ENCODE measurements at places on chromosomes 1 and 21.

- DNase-seq = no peak
Observed at GRCh38 chr1:203120325-203121153, 7.0 kb upstream of the ADORA1 start.

- DNase-seq = no peak
Observed at GRCh38 chr1:212608959-212609700, 569 bp downstream of the ATF3 start.

- DNase-seq = no peak
Observed at GRCh38 chr1:110682898-110683297, 8.2 kb upstream of the KCNA3 start.

GRCh38 chr21:36605426-36605825, 93.5 kb upstream of the SIM2 start:
- no peak for DNase-seq

DNA sequence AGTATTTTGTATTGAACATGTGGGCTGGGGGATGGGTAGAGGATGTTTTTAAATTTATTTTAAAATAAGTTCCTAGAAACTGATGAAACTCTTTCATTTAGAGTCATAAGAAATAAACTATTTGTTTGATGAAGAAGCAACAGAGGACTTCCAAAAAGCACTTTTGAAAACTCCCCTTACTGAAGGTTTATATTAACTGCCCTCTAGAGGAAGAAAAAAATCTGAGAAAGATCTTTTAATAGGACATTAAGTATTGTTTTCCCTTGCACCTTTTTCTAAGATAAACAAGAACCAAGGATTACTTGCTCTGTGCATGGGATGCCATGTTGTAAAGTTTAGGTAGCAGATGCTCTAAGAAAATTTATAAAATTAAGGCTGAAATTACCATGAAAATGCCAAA, 14.1 kb downstream of the DISP1 start:
- no peak for DNase-seq

DNA sequence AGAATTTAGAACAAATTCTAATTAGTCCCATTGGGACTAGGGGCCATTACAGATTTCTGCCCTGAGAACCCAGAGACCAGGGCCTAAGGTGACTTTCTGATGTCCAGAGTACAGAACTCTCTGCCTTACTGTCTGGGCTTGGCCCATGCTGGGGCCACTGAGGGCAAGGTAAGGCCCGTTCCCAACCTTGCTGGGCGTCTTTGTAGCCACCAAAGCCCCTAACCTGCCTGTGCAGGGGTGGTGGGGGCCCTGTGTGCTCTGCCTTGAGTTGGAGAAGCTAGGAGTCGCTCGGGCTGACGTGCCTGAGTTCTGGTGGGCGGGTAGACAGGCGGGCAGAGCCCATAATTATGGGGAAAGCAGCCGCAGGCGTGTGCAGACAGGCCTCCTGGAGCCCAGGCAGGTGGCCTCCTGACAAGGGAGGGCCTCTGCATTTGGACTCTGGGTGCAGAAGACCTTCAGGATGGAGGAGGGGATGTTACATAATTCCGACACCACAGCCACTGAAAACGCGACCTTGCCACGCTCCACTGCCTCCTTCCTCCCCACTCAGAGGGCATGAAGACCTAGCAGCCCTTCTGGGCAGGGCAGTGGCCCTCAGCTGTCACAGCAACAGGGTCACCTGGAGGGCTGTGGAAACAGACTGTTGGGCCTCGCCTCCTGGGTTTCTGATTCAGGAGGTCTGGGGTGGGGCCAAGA, 239.9 kb upstream of the TMEM51 start:
- DNase-seq = no peak

- no peak for DNase-seq
Observed at GRCh38 chr1:9289711-9290485, 2.8 kb upstream of the SPSB1 start.

DNA sequence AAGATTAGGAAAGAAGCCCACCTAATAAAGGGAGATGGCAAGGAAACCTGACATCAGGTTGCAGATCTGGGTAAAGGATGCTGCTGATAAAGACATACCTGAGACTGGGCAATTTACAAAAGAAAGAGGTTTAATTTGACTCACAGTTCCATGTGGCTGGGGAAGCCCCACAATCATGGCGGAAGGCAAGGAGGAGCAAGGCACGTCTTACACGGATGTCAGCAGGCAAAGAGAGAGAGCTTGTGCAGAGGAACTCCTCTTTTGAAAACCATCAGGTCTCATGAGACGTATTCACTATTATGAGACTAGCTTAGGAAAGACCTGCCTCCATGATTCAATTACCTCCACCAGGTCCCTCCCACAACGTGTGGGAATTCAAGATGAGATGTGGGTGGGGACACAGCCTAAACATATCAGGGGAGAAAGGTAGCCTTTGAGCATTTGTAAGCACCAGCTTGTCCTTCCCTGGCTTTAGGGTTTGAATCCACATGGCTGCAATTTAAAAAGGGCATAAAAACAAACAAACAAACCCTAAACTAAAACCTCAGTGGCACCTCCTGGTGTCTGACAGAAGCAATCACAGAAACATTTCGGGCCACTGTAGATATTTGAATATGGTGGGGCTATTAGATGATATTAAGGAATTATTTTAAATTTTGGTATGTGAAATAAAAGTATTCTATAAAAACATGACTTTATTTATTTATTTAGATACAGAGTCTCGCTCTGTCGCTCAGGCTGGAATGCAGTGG, 33.1 kb downstream of the SLC2A7 start:
- DNase-seq = no peak

- DNase-seq = no peak
Observed at GRCh38 chr1:68148631-68149030, 83.7 kb downstream of the WLS start.

DNA sequence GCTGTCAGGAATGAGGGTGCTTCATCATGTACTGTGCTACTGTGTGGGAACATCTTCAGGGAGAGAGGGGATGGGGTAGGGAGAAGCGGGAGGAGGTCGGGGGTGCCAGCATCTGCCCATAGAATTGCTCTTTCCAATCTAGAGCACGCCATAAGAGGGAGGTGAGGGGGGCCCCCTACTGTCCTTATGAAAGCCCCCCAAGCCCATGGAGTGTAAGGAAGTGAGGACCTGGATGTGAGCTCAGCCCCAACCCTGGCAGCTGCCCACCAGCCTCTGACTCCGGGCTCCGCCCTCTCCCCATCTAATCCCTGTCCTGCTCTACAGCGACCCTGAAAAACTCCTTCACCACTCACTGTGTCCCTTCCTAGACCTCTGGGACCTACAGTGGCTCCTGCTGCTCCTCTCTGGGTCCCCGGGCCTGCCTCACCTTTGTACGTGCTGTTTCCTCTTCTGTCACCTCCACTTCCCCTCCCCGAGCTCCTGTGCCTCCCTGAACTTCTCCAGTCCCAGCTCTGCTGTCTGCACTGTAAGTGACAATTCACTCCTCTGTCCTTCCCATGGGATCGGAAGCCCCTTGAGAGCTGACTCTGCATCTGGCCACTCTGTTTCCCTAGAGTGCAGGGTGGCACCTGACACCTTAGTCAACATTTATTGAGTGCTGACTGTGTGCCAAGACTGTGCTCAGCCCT, 269.4 kb downstream of the PTPRU start:
- DNase-seq = no peak

DNA sequence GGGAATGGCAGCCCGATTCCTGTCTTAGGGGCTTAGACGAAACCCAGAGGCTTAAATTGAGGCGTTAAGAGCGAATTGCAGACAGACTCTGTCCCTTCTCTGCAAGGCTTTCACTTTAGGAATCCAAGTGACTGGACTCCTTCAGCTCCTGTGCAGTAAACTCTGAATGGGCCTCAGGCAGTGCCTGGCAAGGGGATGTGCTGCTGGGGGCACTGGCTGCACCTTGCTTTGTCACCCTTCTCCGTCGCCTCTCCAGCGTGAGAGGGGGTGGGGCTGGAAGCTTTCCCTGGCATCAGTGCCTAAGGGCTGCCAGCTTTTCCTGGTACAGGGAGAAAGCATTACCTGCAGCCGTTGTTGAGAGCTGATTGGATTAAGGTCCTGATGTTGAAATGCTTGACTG, 39.9 kb upstream of the NFASC start:
- no peak for DNase-seq

DNA sequence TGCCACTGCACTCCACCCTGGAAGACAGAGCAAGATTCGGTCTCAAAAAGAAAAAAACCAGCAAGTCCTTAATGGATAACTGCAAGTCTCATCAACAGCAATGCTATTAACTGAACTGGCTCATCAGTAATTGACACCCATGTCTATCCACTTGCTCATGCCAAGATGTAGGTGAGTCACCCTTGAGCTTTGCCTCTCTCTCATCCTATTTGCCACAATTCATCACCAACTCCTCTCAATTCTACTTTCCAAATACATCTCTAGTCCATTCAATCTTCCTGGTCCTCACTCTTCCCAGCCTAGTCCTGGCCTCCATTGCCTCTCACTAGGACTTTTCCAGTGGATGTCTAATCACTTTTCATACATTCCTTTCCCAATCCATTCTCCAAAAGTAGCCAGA, 103.7 kb upstream of the PRMT6 start:
- DNase-seq = no peak

GRCh38 chr1:207890136-207890738, 20.7 kb downstream of the CD34 start:
- DNase-seq = no peak

DNA sequence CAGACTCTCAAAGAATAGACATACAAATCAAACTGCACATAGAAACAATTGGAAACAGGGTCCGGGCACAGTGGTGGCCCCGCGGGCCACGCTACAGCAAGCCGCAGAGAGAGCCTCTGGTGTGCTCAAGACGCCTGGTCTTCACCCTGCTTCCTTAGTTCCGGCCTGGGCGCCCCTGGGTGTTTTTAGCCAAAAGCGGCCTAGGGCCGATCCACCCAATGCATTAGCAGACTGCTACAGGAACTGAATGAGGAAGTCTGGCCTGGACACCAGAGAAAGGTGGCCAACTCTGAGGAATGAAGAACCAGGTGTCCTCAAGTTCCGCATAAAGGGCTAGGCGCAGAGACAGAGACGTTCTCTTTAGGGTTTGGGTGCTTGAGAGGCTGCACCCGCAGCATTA, 1.7 kb downstream of the PRRX1 start:
- DNase-seq = no peak

GRCh38 chr1:22752339-22752738, 41.7 kb downstream of the EPHB2 start:
- no peak for DNase-seq

- DNase-seq = no peak
Observed at GRCh38 chr1:206587904-206588303, 24.4 kb downstream of the EIF2D start.

GRCh38 chr21:37917612-37918011, 1.4 kb upstream of the KCNJ6 start:
- DNase-seq = no peak

GRCh38 chr1:209882942-209883340, 55.1 kb upstream of the SYT14 start:
- DNase-seq = no peak

DNA sequence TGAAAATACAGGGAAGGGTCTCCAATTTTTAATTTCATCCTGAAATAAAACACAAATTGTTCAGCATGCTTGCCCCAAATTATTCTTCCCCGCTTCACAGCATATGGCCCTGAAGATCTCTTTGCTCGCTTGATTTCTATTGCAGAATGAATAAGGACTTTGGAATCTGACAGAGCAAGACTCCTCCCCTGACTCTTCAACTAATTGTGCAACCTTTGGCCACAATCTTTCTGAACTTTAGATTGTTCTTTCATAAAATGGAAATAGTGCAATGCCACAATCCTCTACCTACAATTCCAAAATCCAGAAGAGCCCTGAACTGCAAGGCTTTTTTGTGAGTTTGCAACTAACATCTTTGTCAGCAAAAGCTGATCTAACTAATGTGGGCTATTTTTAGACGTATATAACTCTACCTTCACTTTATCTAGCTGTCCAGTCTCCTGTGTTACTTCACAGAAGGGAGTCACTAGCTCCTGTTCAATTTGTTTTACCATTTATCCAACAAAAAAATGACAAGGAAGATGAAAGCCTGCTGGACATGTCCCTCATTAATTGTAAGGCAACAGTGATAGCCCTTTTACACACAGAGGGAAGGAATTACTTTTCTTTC, 13.4 kb downstream of the RNASEL start:
- no peak for DNase-seq

DNA sequence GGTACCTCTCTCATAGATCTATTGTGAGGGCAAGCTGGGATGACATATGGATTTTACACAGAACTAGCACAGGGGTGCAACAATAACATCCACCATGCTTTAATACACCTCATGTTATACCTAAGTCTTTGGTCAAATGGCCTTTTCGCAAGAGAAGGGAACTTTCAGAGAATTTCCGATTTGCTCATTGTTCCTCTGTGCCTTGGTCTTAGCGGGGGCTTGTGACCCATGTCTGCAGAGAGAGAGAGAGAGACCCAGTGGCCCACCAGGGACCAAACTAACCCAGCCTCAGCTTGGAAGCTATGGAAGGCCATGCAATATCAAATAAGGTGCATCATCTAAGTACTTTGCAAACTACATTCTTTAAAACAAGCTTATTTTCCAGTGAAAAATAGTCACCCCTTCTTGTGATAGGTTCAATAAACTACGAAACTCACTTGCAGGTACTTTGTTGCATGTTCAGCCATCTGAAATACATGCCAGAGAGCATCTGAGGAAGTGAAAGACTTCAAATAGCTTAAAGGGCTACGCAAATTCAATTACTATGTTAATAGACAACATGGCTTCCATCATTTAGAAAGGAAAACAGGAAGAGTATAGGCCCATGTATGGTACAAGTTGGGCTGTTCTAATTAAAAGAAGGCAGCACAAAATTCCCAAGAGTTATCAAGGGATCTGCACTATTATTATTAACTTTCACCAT, 100.7 kb downstream of the KCNN3 start:
- DNase-seq = no peak

DNA sequence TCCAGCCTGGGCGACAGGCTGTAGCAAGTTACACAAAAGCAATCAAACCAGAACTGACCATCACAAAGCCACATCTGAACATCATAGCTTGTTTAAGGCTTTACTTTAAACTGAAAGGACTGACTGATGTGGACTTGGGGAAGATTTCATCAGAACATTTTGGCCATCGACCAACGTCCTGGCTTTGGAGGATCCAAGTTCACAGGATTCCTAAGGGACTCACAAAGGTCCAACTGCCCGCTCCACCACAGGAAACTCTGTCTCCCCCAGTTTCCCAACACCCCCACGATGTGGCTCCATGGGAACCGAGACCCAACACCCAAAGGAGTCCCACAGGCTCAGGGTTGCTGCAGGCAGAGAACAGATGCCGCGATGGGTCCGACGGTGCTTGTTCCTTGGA, 9.3 kb downstream of the SSU72 start:
- DNase-seq = no peak

DNA sequence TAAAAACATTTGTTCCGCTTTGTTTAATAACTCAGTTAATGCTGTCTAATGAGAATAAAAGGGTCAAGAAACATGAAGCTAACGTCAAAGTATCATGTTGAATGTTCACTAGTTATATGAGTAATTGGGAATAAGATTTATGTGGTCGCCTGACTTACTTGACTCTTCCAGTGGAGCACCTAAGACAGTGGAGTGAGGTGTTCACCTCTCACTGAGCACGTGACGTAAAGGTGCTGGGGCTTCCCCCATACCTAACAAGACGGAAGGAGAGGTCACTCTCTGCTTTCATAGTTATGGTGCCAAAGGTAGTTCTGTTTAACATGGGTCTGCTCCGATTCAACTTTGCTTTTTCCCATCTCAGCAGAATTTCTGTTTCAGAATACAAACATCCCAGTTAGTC, 686 bp downstream of the KMO start:
- no peak for DNase-seq

Data from stimulated activated CD8-positive, alpha-beta memory T cell treated with anti-CD3 and anti-CD28 coated beads, Interleukin-15, amount 100 ng/mL, for 1 hour (primary cell).